ENCODE measurements at places on chromosomes 2 and 18.

DNA sequence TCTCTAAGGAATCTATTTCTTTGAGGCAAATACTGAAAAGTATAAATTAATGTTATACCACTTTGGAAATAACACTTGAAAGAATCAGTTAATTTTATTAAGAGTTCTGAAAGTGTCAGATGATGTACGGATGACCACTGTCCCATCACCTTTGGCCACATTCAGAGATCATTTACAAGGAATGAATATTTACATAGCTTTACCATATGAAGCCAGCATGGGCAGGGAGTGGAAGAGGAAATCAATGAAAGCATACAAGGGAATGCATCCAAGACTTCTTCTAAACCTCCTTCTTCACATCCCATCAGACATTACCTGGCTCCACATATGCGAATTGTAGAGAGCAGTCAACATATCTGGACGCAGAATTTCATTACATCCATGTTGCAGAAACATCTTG lies 123.4 kb downstream of the RIF1 start:
- no peak for DNase-seq

- DNase-seq = no peak
Measured at GRCh38 chr2:12457831-12458230, 258.9 kb upstream of the TRIB2 start.

- DNase-seq = no peak
Measured at GRCh38 chr2:106523976-106524665, 37.0 kb downstream of the CD8B2 start.

- DNase-seq = peak; percentile 54
Measured at GRCh38 chr2:92073036-92073814, 2798.0 kb upstream of the TEKT4 start.

GRCh38 chr2:17818235-17818815 lies 2.1 kb downstream of the MSGN1 start:
- DNase-seq = no peak

GRCh38 chr2:216519154-216519762 lies 20.6 kb downstream of the RPL37A start:
- DNase-seq = no peak

DNA sequence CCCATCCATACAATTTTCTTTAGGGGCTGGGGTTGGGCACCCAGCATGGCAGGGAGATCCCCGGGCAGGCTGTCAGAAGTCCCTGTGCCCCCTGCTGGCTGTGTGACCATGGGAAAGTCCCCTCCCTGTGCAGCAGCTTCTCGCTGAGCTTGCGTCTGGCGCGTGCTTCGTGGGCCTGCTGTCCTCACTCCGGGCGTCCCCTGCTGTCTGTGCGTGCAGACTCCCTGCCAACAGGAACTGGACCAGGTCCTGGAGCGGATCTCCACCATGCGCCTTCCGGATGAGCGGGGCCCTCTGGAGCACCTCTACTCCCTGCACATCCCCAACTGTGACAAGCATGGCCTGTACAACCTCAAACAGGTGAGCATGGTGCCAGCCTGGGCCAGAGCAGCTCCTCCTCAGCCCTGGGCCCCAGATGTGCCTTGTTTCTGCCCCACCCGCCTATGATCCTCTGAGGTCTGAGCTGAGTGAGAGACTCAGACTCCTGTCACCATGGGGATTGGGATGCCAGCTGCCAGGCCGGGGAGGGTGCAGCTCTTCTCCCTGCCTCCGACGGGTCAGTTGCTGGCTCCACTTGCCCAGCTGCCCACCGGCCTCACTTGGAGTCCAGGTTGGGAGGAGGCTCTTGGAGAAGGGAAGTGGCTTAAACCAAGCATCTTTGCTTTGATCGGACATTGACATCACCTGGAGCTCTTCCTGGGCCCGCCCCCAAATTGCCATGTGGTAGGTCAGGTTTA lies 28.6 kb downstream of the IGFBP2 start:
- no peak for DNase-seq

- no peak for DNase-seq
Measured at GRCh38 chr2:163640542-163641193, 95.1 kb downstream of the FIGN start.

DNA sequence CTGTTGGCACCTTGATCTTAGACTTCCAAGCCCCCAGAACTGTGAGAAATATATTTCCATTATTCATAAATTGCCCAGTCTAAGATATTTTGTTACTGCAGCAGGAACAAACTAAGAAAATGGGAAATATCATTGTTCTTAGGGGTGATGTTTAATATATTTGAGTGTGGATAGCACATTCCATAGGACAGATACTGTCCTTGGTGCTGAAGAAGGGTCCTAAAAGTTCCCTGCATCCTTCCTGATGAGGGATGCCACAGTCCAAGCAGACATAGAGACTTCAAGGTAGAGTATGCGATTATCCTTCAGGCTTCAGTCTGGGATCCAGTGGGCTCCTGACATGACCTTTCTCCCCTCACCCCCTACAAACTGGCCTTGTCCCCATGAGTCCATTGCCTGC lies 689.0 kb downstream of the TDRD15 start:
- DNase-seq = no peak

DNA sequence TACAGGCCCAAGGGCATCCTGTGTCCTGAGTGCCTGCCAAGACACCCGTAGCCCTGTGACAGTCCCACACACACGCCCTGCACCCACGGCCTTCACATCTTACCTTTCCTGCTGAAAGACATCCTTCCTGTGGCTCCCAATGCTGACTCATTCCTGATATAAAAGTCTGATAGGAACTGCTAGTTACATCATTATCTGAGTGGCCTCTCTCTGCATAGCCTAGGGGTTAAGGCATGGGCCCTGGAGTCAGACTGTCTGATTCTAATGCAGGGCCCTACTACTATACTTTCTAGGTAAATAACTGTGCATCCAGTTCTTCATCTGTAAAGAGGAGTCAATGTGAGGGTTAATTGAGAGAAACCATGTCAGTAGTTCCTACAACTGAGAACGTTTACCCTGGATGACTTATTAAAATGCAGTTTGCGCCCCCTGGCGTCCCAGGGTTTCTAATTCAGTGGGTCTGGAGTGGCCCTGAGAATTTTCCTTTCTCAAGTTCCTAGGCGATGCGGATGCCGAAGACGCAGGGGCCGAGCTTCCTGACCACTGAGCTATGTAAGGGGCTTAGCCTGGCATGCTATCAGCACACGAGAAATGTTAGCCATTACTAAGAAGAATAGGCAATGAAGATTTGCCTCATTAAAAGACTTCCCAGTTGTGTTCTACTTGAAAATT lies 6.0 kb upstream of the GPR45 start:
- no peak for DNase-seq

Data from cardiac septum (tissue), 1 donor.